ENCODE measurements at places on chromosomes 12 and 14. TPM values are rescaled to one million over a fixed set of nuclear protein-coding genes. Genes with fewer than 3 reads are reported as not detected.

DNA sequence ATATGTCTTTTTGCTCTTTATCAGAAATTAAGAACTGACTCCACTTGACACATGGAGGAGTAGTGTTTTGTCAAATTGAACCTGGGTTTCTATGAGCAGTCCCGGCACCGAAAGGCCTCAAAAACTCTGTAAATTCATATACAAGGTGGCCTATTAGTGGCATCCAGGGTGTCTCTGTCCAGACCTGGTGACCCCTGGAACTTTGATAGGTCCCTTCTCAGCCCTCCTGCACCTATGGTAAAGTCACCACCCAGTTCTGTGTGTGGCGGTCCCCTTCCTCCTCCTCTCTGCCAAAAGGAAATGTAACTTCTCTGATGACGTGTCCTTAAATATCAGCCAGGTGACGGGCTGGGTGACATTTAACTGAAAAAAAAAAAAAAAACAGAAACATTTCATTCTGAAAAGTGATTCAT lies 204.0 kb upstream of the FOXN3 start:
- DNase-seq: no peak

GRCh38 chr12:57744194-57744776 lies 554 bp upstream of the TSPAN31 start:
- DNase-seq: peak; percentile 77

GRCh38 chr12:22687361-22688076 lies 62.5 kb downstream of the ETNK1 start:
- DNase-seq: no peak

- DNase-seq: no peak
Observed at GRCh38 chr14:31781578-31781977, 220.4 kb downstream of the NUBPL start.

GRCh38 chr12:130677957-130678558 lies 38.0 kb downstream of the RIMBP2 start:
- no peak for DNase-seq

Gene RERG
- 126 TPM for total RNA-seq

Gene SAMD15
- 4.2 TPM for total RNA-seq

- DNase-seq: no peak
Observed at GRCh38 chr12:26746121-26746714, 86.8 kb downstream of the ITPR2 start.

Gene SPX
- total RNA-seq: 1.3 TPM

Gene KRT74
- total RNA-seq: not detected

DNA sequence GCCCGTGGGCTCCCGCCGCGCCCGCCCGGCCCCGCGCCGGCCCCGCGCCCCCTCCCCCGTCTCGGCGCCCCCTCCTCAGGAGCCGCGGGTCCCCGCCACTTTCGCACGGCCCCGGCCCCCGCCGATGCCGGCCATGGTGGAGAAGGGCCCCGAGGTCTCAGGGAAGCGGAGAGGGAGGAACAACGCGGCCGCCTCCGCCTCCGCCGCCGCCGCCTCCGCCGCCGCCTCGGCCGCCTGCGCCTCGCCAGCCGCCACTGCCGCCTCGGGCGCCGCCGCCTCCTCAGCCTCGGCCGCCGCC lies 263 bp downstream of the RCOR1 start:
- peak; percentile 24 for DNase-seq

Data from breast epithelium (tissue), 4 donors.